Fibroblast of lung (primary cell): ENCODE measurements at places on chromosomes 6 and 20. TPM values are rescaled to one million over a fixed set of nuclear protein-coding genes. Genes with fewer than 3 reads are reported as not detected.

COL19A1 gene
- total RNA-seq: under 0.01 TPM in 1 of 2 replicates, not detected in the other

TRIM31 gene
- total RNA-seq: not detected in 2 replicates

DNA sequence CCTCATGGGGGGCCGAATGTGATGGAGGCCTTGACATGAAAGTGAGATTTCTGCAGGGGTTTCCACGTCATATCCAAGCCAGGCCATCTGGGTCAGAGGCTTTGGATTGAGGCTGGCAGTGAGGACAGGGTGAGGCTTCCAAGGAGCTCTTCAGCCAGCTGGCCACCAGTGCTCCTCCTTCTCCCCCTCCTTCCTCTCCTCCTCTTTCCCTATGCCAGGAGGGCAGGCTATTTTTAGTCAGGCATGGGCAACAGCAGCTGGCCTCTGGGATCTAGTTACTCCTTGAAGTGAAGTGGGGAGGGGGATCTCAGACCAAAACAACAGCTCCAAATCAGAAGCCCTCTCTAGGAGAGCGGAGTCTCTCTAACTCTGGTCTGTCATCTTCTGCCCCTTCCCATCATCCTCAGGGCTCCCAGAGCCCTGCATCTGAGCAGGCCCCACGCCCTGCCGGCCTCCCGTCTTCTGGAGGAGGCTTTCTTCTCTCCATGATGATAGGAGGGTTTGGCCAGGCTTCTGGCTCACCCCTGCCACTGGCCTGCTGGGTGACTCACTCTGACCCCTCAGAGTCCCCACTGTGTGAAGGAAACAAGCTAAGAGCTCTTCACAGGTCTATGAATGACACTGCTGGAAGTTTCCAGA is 612 bp downstream of the TNNC2 start:
- no peak for DNase-seq

DNA sequence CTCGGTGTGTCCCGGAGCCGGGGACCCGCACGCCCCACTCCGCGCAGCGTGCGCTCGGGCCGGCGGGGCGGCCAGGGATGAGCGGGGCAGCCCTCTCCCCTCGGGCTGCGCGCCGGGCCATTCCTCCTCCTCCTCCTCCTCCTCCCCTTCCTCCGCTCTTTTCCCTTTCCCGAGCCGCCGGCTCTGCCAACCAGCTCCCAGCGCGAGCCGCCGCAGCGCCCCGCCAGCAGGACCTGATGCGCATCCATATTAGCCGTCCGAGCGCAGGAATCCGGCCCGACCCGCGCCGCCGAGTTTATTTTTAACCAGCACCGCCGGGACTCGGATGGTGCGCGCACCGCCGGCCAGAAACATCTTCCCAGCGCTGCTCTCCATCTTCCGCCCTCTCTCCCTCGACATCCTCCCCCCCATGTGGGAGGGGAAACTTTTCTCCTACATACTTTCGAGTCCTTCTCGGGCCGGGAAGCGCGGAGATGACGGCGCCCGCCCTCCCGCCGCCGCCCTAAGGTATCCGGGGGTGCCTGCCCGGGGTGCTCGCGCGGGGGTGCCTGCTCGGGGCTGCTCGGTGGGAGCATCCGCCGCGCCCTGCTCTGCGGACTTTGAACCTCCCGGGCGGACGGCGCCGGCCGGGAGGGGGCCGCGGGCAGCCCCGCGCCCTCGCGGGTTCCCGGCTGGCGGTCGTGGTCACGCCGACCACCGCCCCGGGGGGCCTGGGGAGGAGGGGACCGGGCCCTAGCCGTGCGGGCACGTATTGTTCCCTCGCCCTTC is 619 bp downstream of the RREB1 start:
- peak; percentile 62 for DNase-seq
